Hepatic stellate cell (primary cell): ENCODE measurements at places on chromosomes 6 and 20.

DNA sequence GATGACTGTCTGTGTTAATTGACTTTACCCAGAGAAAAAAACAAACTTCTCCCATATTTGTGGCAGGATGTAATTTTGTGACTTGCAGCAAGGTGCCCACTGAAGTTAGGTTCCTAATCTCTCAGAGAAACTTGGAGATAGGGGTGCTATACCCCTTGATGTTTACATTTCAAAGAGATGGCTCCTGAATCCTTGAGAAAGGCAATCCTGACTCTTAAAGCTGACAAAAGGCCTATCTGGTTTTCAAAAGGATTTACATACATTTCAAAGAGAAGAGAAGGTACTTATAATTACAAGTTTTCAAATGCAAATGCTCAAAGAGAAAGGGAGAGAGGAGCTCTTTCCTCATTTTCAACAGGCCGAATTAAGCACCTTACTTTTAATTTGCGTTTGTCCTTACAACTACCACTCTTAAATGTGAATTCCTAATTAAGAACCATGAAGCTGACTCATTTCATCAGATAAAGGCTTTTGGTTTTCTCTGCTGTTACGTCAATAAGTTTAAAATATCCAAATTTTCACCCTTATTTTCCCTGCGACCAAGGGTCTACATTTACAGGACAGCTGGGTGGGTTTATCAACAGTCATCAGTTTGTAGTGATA is 711.8 kb upstream of the MAP3K7 start:
- DNase-seq: no peak

- peak; percentile 58 for DNase-seq
Measured at GRCh38 chr20:41095110-41095969, 42.0 kb upstream of the PLCG1 start.

DNA sequence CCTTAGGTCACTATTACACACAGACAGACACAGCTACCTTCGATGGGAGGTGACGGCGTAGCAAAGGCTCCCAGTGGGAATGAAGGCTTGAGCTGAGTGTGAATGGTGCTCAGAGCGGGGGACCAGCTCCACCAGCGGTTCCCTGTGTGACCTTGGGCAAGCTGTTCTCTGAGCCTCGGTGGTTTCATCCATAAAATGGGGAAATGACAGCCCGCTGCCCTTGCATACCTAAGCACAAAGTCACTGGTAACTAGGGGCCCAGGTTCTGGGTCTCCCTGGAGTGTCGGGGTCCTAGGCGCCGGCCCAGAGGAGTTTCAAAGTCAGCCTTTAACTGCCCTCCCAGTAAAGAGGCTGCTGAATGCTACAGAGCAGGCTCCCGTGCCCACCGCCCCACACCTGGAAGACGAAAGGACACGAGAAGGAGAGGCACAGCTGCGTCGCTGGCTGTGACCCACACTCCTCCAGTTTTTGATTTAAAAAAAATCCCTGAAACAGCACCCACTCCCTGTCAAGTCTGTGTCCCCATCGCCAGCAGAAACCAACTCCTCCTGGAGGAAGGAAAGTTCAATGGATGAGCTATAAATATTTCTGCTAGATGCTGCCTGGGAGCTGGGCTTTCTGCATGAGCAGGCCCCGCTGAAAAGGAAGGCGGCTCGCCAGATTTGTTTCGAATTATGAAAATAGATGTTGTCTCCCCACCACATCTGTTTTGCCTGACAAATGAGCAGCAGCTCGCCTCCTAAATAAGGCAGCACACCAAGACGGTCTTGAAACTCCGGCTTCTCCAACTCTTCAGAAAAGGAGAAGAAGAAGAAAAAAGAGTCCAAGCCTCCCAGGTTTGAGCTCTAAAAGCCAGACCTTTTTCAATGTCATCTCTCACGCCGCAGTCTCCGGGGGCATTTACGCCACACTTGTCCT is 27.4 kb downstream of the PMEPA1 start:
- DNase-seq: no peak

DNA sequence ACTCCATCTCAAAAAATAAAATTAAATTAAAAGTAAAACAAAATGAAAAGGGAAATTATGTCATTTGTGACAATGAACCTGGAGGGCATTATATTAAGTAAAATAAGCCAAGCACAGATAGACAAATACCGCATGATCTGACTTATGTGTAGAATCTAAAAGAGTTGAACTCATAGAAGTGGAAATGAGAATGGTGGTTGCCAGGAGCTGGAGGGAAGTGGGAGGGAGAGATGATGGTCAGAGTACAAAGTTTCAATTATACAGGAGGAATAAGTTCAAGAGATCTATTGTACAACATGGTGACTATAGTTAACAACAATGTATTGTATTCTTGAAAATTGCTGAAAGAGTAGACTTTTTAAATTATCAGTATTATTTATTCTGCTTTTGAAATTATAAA is 183.4 kb downstream of the ID4 start:
- DNase-seq: no peak

GRCh38 chr6:39090036-39090435 is 24.9 kb downstream of the SAYSD1 start:
- DNase-seq: no peak
